CD4-positive, alpha-beta T cell treated with Interleukin-17A for 4 hours (primary cell): ENCODE measurements at places on chromosomes 11 and 22.

GRCh38 chr11:47220401-47220821 is 5.6 kb downstream of the DDB2 start:
- no peak for DNase-seq

DNA sequence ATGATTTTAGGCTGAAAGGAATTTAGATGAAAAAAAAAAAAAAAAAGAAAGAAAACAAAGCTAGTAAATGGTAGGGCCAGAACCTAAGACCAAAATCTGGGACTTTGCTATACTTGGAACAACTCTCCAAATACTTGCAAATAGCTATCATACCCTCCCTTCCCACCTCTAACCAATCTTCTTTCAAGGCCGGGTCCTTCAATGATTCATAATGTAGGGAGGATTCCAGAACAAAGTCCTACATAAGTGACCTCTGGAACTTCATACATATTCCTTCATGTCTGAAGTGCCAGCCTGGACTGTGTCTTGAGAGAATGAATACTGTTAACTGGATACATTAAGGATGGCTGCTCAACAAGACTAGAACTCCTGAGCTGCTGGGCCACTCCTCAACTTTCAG is 9.9 kb downstream of the STK33 start:
- no peak for DNase-seq

GRCh38 chr11:104918113-104918824 is 20.0 kb upstream of the CASP12 start:
- DNase-seq = no peak

- DNase-seq = no peak
These were observed 804 bp downstream of the CCDC134 start for GRCh38 chr22:41801147-41801819.

GRCh38 chr22:31614781-31615490 is 47.1 kb downstream of the PISD start:
- DNase-seq = no peak

- DNase-seq = no peak
These were observed 4.0 kb downstream of the NAA40 start for GRCh38 chr11:63942803-63943202.

DNA sequence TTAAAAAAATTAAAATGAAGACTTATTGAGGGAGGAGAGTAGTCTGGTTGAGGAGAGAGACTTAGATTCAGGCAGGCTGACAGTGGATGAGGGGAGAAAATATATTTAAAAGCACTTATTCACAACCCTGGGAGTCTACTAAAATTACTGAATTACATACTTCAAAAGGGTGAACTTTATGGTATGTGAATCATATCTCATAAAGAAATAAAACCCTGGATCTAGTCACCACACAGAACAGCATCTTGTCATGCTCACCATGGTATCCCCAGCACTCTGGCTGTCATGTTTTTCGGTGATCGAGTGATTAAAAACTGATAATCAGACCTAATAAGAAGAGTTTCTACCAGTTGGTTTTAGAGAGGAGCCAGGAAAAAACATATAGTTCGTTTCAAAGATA is 11.0 kb downstream of the TEAD1 start:
- no peak for DNase-seq

DNA sequence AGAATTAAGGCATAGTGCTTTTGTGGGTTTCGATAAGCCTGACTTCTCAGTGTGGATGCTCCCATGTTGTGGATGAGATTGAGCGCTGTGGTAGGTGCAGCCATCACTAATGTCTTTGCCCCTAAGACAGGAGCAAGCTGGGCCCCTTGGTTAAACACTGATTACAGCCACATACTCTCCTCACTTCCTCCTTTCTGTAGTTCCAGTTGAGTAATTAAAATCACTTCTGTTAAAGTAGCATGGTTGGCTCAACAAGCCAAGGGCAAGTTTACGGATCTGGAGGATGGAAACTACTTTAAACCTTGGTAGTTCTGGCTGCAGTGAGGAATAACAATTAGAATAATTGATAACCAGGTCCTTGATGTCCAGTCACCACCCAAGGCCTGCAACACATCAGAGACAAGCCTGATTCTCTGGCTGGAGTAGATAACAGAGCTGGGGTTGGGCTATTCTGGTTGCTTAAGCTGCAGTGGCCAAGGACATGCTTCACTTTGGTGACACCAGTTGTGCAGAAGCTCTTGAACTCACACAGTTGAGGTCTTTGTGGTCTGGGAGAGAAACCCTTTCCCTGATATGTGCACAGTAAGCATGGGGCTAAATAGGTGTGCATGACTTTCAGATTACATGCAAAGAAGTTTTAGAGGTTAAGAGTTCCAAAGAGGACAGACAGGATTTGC is 81.3 kb downstream of the KIRREL3 start:
- DNase-seq = no peak

- no peak for DNase-seq
These were observed 44.9 kb downstream of the PITPNB start for GRCh38 chr22:27874185-27874584.

- DNase-seq = no peak
These were observed 12.5 kb downstream of the LRP4 start for GRCh38 chr11:46905806-46906205.

- no peak for DNase-seq
These were observed 1.7 kb upstream of the SCUBE2 start for GRCh38 chr11:9092853-9093778.

DNA sequence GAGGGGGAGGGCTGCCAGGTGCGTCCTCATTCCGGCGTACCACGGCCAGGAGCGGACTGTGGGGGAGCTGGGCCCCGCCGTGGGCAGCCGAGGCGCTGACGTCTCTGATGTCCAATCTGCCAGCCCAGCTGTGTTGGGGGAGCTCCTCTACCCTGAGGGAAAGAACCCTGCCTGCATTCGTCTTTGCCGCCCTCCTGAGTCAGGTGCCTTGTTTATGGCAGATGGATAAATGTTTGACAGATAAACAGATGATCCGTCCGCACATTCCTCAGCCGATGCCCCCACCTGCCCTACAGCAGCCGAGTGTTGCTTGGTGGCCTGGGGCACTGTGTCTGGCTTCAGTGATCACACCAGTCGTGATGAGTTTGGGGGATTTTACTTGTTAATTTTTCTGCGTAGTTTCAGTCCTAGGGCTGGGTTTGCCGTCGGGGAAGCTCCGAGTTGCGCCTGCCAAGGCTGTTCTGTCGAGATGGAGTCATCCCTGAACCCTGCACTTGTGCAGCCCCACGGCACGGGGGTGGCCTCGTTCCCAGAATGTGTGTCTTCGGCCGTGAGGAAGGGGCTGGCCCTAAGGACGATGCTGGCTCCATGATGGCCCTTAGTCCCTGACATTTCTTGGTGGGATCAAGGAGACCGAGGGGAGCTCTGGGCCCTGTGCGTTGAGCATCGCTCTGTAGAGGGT is 1083.9 kb downstream of the BRD1 start:
- DNase-seq = no peak

GRCh38 chr22:17269224-17269606 is 50.0 kb upstream of the ADA2 start:
- no peak for DNase-seq

DNA sequence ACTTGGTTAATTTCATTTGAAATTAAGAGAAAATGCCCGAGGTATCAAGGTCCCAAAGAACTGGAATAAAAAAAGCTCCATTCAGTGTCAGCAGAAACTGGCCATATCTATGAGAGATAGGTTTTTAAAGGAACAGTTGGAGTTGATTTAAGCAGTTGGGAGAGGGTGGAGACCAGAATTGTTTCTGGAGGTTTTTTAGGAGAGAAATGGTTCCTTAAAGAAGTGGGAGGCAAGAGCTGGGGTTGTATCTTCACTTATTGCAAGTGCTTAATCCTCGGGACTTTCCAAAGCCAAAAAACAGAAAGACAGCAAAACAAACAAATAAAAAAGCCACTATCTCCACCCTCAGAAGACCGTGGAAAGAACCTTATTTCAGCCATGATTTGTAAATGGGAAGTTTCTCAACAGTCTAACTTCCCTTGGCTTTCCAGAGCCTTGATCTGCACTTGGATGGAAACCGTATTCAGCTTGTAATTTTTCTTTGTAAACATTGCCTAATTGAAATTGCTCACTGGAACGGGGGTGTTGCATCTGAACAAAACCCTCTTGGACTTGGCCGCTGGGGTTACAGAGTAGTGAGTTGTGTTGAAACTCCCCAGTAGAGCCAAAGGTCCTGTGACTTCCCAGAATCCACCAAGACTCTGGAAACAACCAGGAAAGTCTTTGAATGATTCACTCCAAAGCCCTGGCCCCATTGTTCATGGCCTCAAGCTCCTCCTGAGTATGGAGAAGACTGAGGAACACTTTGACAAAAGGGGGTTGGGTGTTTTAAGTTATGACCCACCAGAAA is 115.6 kb downstream of the SLC1A2 start:
- DNase-seq = no peak

GRCh38 chr11:117371453-117371852 is 43.8 kb downstream of the CEP164 start:
- no peak for DNase-seq

GRCh38 chr11:103007521-103007920 is 52.0 kb upstream of the MMP13 start:
- no peak for DNase-seq

- DNase-seq = no peak
These were observed 12.8 kb upstream of the CLPB start for GRCh38 chr11:72446929-72447769.

DNA sequence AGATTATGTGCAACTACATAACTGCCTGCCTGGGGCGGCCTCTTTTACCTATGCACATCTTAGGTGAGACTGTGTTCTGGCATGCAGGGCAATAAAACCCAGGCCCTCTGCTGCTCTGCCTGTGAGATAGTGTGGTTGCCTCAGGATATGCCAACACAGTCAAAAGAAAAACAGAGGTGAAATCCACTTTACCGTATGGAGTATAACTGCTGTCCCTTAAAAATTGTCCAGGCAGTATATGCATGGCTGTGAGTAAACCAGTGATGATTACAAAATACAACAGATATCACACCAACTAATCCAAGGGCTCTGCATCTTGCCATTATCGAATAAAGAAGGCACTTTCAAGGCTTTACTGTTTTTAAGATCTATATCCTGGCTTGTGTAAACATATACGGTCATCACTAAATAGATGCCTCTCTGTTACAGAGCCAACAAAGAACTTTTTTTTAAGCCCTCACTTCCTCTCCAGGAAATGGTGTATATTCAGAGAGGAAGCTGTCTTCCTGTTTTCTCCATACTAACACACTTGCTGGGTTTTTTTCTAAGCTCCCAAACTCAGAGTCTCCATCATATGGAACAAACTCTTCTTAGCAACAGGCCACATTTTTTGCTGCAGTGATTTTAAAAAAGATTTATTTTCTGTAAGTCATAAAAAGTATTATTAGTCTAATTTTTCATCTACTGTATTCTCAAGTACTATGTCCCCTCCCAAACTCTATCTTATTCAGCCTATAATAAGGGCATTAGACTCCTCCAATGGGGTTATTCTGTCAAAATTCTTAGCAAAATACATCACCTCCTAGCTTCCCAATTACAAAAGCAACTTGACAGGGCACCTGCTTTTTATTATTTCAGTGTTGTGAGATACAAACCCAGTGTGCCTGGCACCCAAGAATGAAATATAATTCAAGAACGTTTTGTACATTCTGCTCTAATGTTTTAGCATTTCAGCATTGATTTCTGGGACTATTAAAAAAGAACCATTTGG is 135.2 kb downstream of the MAML2 start:
- DNase-seq = peak; percentile 46

- DNase-seq = no peak
These were observed 2.9 kb downstream of the DIXDC1 start for GRCh38 chr11:111939836-111940604.

GRCh38 chr11:124276081-124276480 is 19.9 kb downstream of the OR8G5 start:
- no peak for DNase-seq

DNA sequence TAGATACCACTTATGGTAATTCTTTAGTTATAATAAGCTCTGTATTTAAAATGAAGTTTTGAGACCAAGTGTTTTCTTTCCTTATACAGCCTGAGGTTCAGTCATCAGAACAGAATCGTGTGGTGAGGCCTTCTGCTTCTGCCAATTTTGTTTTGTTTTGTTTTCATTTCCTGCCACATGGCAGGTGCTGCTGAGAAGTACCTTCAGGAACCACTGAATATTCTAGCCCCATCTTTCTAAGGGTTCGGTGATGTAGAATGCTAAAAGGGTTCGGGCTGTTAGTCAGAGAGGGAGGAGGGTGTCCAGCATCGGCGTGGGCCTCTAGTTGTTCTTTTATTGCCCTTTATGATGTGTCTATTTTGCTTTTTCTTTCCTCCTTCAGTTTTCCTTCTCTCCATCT is 25.8 kb downstream of the TNRC6B start:
- peak; percentile 52 for DNase-seq

GRCh38 chr11:12028303-12028702 is 19.9 kb upstream of the DKK3 start:
- no peak for DNase-seq

GRCh38 chr11:31114442-31114841 is 255.1 kb downstream of the DCDC1 start:
- DNase-seq = no peak

DNA sequence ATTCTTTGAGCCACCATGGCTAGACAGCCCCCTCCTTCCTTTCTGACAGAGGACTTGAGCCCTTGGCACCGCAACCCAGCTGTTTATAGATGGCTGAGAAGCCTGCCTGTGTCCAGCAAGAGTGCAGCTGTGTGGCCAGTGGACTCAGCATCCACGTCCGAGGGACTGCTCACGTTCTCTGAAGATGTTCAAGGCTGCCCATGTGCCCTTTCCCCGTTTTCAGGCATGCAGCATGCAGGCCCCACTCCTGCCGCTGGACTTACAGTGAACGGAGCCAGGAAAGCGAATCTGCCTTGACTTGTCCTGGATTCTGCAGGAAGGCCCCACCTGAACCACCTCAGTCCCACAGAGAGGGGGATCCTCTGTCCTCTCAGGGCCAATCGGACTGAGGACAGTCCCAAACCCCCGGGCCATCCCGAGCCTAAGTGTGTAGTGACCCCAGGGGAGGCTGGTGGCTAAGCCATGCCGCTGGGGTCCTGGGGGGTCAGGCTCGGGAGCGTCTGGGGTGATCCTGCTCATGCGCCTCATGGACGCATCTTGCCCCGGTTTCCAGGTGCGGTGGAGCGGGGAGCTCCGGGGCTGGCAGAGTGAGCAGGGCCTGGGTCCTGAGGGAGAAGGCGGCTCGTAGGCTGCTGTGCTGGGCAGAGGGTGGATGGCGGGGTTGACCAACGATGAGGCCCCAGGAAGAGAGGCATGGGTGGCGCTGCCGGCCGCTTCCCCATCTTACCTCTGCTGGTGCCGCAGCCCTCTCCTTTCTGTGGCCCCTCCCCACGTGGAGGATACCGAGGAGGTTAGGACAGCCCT is 170.7 kb downstream of the CTTN start:
- no peak for DNase-seq

GRCh38 chr11:32931606-32932005 is 39.0 kb downstream of the QSER1 start:
- no peak for DNase-seq
